ENCODE measurements at places on chromosomes 5 and 9. TPM values are rescaled to one million over a fixed set of nuclear protein-coding genes. Genes with fewer than 3 reads are reported as not detected.

- DNase-seq, result no peak
- no peaks in the 10 kb centered on the region for H3K27me3 ChIP-seq
- H3K27ac ChIP-seq, result no peak overlapping the region
Measured at GRCh38 chr5:146419696-146420095, 27.4 kb upstream of the TCERG1 start.

DNA sequence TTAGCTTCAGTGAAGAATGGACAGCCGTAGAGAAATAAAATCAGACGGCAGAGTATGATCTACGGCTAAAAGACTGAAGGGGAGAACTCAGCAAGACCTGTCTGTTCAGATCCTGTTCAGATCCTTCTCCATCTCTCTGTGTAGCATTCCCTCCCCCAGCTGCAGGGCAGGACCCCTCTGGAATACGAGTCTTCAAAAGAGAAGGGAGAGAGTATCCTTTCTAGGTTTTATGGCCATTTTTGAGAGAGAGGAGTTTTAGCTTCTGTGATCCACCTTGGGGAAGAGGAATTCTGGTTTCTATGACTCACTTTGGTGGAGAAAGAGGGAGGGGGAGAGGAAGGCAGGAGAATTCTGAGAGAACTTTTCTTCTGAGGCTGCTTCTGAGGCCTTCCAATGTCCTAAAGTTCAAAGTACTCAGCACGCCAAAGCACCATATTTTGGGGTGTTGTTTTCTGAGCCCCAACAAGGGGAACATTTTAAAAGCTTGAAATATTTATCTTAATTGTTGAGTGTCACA lies 194.4 kb upstream of the TLE4 start:
- no peaks in the 10 kb centered on the region for H3K4me1 ChIP-seq
- H3K27me3 ChIP-seq, result no peaks in the 10 kb centered on the region
- H3K36me3 ChIP-seq, result no peaks in the 10 kb centered on the region
- no peak overlapping the region for H3K4me3 ChIP-seq

GRCh38 chr9:126486276-126486675 lies 127.5 kb upstream of the LMX1B start:
- no peaks in the 10 kb centered on the region for H3K36me3 ChIP-seq
- no peak overlapping the region for H3K4me3 ChIP-seq
- DNase-seq, result no peak

- H3K4me3 ChIP-seq, result no peak overlapping the region
- H3K36me3 ChIP-seq, result no peaks in the 10 kb centered on the region
- no peaks in the 10 kb centered on the region for H3K27me3 ChIP-seq
- H3K27ac ChIP-seq, result no peak overlapping the region
- H3K4me1 ChIP-seq, result no peaks in the 10 kb centered on the region
Measured at GRCh38 chr9:81671880-81672280, 17.5 kb downstream of the TLE1 start.

DNA sequence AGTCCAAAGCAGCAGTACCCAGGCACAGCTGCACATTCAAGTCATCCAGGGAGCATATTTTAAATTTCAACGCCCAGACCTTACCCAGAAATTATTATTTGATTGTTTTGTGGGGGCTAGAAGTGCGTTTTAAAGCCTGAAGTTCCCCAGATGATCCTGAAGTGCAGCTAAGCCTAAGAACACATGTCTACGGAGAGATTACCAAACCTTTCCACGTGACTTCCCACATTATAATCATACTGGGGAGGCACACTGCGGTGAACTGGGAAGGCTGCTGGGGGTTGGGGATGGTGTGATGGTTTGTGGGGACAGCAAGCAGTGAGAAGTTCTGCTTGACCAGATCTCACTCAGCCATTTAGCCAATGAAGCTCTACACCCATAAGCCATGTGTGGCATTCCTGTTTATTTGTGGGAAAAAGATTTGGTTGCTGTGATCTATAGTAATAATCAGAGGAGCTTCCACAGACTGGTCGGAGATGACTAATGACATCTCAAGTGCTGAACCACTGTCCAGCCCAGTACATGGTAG lies 93.4 kb upstream of the CDH6 start:
- no peak for DNase-seq
- H3K27me3 ChIP-seq, result no peaks in the 10 kb centered on the region
- no peak overlapping the region for H3K27ac ChIP-seq
- no peaks in the 10 kb centered on the region for H3K4me1 ChIP-seq
- no peak overlapping the region for H3K4me3 ChIP-seq

DNA sequence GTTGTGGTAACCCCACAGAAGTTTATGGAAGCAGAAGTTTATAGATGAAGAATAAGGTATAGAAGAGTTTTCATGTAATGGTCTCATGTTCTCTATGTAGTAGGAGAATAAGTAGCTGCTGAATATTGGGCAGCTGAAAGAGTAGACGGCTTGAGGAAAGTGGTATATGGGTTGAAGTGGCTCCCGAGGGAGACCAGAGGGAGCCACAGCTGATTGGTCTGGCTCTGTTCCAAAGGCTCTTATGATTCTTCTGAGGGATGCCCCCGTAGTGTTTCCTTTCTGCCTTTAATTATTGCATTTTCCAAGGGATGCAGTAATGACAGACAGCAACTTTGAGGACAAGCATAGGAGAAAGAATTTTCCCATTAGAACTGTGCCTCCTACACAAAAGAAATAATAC lies 30.1 kb upstream of the TENT2 start:
- no peak overlapping the region for H3K4me3 ChIP-seq
- no peak for DNase-seq
- no peaks in the 10 kb centered on the region for H3K27me3 ChIP-seq
- H3K27ac ChIP-seq, result no peak overlapping the region

DNA sequence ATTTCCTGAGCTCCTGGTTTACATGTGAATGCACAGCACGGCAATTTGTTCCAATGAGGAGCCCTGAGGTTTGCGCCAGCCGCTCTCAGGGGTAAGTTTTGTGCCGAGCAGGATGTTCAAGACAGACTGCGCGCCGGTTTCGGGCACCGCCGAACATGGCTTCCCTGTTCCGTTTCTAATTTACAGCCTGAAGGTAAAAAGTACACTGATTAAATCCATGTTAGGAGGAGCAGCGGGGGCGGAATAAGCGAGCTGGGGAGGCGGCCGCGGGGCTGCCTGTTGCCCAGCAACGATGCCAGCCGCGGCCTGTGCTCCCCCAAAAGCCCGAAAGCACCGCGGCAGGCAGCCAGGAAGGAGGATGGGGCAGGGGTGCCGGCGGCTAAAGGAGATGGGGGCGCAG lies 6.4 kb downstream of the SOWAHA start:
- peaks cover 7% of the 10 kb centered on the region for H3K27me3 ChIP-seq
- H3K4me1 ChIP-seq, result peaks cover 11% of the 10 kb centered on the region
- no peak overlapping the region for H3K27ac ChIP-seq
- H3K4me3 ChIP-seq, result no peak overlapping the region
- DNase-seq, result no peak
- no peaks in the 10 kb centered on the region for H3K36me3 ChIP-seq

GRCh38 chr5:174750711-174751110 lies 26.3 kb downstream of the MSX2 start:
- H3K36me3 ChIP-seq, result no peaks in the 10 kb centered on the region
- H3K4me3 ChIP-seq, result no peak overlapping the region
- DNase-seq, result no peak
- H3K4me1 ChIP-seq, result no peaks in the 10 kb centered on the region
- H3K27me3 ChIP-seq, result peaks cover 12% of the 10 kb centered on the region

- DNase-seq, result no peak
- H3K27me3 ChIP-seq, result no peaks in the 10 kb centered on the region
- no peak overlapping the region for H3K4me3 ChIP-seq
- H3K36me3 ChIP-seq, result no peaks in the 10 kb centered on the region
Measured at GRCh38 chr5:177131019-177131320, 2.6 kb upstream of the NSD1 start.

DNA sequence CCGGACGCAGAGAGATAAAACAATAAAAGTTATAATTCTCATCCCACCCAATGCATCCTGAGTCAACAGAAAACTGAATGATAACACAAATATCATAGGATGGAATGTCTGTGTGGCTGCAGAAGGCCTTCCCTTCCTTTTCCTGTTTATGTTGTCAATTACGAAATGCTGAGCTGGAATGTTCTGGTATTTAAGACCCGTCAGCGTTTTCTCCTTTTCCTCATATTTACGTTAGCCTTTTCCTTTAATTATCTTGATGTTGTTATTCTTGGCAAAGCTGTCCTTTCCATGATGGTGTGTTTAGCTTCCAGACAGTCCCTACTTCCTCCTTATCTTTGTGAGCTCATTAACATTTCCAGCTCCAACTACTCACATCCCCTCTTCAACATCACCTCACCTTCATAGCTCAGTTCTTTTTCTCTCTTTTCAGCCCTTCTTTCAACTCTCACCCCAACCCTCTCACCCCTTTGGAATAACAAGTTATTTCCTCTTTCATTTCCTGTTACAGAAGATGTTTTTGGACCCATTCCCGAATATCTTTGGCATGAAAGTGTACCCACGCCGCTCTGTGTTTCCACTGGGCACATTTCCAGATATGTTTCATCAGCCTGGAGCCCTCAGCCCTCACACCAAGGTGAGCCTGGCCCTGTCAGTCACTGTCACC lies 221.6 kb downstream of the NR2F1-AS1 start:
- H3K27ac ChIP-seq, result no peak overlapping the region
- no peak overlapping the region for H3K4me3 ChIP-seq
- no peaks in the 10 kb centered on the region for H3K4me1 ChIP-seq

GRCh38 chr5:164370841-164371240 lies 865.4 kb downstream of the MAT2B start:
- H3K36me3 ChIP-seq, result no peaks in the 10 kb centered on the region
- no peak for DNase-seq
- no peak overlapping the region for H3K27ac ChIP-seq
- H3K4me3 ChIP-seq, result no peak overlapping the region

Gene CKMT2
- total RNA-seq, result not detected

Gene LCN1
- not detected for total RNA-seq

Gene FOXD4L5
- 0.30 TPM for total RNA-seq

Gene SAXO1
- total RNA-seq, result 0.29 TPM

Gene TAF1L
- 0.12 TPM for total RNA-seq

Gene CSF1R
- total RNA-seq, result 2.4 TPM
